PC-9 (cell line): ENCODE measurements at places on chromosomes 11 and 22. TPM values are rescaled to one million over a fixed set of nuclear protein-coding genes. Genes with fewer than 3 reads are reported as not detected.

The KCNE3 gene
- 0.28 and 0.52 TPM in 2 replicates for total RNA-seq

The SIK2 gene
- 16.2 and 16.6 TPM in 2 replicates for total RNA-seq

The ZBED4 gene
- 18.2 and 21.4 TPM in 2 replicates for total RNA-seq

The FZD4 gene
- total RNA-seq, result 2.6 TPM in 2 replicates

The HORMAD2 gene
- 0.20 TPM in 1 of 2 replicates, not detected in the other for total RNA-seq
